Stimulated activated CD4-positive, alpha-beta T cell treated with anti-CD3 and anti-CD28 coated beads, Interleukin-12 subunit alpha, Interleukin-12 subunit beta, amount 100 ng/mL, for 4 hours (primary cell): ENCODE measurements at places on chromosomes 11 and 22.

DNA sequence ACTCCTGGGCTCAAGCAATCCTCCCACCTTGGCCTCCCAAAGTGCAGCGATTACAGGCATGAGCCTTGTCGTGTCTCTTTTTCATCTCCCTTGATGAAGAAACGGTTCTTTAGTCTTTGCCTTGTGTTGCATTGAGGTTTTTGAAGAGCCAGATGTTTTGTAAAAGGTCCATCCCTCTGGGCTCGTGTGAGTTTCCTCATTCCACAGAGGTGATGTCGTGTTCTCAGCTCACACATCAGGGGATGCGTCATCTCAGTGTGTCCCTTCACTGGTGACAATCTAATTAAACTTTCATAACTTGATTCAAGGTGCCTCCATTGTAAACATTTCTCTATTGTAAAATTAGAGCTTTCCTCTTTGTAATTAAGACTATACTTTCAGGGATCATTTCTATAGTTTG is 29.7 kb upstream of the TEF start:
- DNase-seq: no peak

- peak; percentile 78 for DNase-seq
Measured at GRCh38 chr22:45240810-45241631, at the start of gene KIAA0930. KIAA0930 (minus strand) TSS chr22:45240894; CDS start chr22:45240703, 191 bp downstream.

GRCh38 chr11:76783896-76784813 is 999 bp downstream of the TSKU start:
- DNase-seq: no peak

GRCh38 chr22:41772645-41773044 is 27.8 kb upstream of the CCDC134 start:
- no peak for DNase-seq

DNA sequence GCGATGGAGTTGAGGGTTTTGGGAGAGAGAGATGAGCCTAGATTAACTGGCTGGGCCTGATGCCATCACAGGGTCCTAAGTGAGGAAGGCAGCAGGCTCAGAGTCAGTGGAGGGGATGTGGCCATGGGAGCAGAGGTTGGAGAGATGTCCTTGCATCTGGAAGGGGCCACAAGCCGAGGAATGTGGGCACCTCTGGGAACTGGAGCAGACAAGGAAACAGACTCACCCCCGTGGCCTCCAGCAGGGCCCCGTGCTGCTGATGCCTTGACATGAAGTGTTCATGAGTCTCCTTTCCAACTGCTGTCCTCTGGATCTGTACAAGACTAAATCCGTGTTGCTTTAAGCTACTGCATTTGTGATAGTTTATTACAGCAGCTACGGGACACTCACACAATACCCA is 49.2 kb downstream of the SHISAL1 start:
- DNase-seq: no peak

DNA sequence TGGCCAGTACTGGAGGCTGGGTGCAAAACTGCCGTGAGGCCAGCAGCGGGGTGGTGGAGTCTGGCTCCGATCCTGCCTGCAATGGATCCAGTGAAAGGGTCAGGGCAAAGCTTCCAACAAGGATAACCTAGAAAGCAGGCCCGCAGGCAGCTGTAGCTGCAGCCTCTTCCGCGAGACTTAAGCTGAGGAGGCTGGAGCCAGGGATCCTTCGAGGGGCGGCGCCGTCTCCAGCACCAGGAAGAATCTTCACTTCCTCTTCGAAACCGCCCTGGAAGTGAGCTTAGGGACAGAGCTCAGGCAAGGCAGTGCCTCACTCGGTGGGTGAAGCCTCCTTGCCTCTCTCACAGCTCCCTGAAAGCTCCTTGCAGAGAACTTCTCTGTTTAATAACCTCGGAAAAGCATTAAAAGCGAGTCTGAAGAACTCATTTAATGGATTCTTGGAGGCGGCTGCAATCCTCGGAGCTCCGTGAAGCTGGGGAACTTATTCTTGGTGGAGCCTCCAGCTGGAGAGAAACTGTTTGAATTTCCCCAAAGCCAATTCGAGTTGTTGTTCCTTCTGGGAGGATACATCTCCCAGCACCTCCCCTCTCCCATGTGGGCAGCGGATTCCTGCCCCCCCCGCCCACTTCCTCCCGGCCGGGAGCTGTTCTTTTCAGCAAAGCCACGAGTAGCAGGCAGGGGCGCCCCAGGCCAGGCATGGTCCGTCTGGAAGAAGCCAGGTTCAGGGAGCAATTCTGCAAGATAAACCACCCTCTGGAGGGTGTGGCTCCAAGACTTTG is 169.9 kb downstream of the CTTN start:
- no peak for DNase-seq

DNA sequence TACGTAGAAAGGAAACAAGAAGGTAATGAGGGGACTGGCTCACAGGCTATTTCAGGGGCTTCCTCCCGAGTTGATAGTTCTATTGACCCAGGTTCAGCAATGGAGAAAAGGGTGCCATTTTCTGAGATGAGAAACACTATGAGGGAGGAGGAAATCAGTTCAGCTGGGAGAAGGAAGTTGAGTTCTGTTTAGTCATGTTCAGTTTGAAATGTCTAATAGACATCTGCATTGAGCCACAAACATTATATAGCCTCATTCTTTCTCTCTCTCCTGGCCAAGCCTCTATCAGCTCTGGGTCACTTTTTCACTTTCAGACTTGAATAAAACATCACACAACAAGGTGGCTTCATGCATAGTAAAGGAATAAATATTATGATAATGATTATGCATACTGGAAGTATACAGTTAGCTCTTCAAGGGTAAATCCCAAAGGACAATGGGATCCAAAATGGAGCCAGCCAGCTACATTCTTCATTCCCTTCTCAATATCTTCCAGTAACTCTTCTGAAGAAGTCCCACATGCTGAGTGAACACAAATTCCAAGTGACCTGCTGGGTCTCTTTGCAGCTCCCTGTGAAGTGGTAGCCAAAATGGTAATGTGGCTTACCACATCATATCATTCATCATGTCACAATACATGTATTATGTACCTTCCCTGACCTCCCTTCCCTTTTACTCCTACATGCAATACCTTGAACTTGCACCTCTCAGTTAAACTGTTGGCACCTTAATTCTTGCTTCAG is 80.9 kb upstream of the CD44 start:
- DNase-seq: no peak

DNA sequence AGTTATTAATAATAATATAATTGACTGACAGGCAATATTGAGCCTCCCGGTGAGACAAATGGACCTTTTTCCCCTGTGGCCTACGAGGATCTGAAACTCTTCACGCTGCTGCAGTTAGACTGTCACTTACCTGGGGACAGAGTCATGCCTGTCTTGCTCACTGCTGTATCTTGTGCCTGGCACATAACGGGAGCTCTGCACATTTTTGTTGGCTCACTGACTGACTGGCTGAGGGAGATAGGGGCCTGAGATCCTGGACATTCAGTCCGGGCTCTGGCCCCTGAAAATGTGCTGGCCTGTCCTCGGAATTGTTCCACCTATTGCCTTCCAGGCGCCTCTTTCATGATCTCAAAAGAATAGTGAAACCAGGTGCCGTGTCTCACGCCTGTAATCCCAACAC is 743 bp upstream of the CD3D start:
- DNase-seq: no peak

DNA sequence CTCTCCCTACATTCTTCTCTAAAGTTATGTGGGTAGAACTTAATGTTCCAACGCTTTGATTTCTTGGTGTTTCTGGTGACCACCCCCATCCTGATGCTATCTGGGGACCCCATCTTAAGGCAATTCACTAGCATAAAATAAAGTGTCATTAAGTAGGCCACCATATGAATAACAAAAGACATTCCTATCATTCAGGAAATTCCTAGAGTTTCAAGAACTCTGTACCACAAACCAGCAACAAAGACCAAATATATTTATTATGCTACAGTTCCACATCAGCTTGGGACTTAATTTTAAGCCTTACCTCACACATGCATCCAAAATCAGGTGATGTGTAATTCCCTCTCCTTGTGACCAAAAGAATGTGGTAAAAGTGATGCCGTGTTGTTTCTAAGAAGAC is 254.6 kb upstream of the LRRC4C start:
- DNase-seq: no peak

GRCh38 chr11:111472228-111472627 is 40.0 kb downstream of the BTG4 start:
- DNase-seq: no peak

- no peak for DNase-seq
Measured at GRCh38 chr11:93517041-93517440, 26.1 kb downstream of the SMCO4 start.

GRCh38 chr11:129995163-129995562 is 7.5 kb downstream of the PRDM10 start:
- no peak for DNase-seq

GRCh38 chr22:31637447-31637890 is 24.5 kb downstream of the PISD start:
- DNase-seq: no peak

GRCh38 chr22:39567135-39567946 is 3.2 kb upstream of the CACNA1I start:
- peak; percentile 28 for DNase-seq

GRCh38 chr22:28810821-28811491 is 10.6 kb upstream of the XBP1 start:
- DNase-seq: no peak

- DNase-seq: no peak
Measured at GRCh38 chr22:31449506-31449905, 40.1 kb downstream of the EIF4ENIF1 start.

- no peak for DNase-seq
Measured at GRCh38 chr11:122598971-122599370, 56.6 kb upstream of the UBASH3B start.

GRCh38 chr11:133692126-133692934 is 153.0 kb downstream of the SPATA19 start:
- DNase-seq: no peak

GRCh38 chr11:86069408-86070101 is 671 bp upstream of the PICALM start:
- DNase-seq: no peak

- DNase-seq: no peak
Measured at GRCh38 chr11:86818462-86819192, 18.3 kb downstream of the PRSS23 start.

GRCh38 chr11:57380975-57381374 is at the start of gene PRG3:
PRG3 (minus strand) TSS chr11:57381150; CDS start chr11:57380708, 442 bp downstream.
- no peak for DNase-seq

DNA sequence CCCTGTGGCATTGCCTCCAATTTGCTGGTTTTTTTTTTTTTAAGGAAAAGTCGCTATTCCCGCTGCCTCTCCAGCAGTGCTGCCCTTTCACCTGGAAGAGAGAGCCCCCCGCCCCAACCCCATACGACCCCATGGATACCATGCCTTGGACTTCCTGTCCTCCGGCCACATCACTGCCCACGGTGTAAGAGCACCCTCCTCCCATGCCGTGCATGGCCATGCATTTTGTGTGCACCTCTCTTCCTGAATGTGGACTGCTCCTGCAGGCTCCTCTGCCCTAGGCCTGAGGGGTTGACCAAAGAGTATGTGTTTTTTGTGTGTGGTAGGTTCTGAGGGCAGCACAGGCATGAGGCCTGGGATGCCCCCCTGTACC is 65.6 kb upstream of the SPON1 start:
- no peak for DNase-seq

GRCh38 chr11:831118-831864 is 1.5 kb upstream of the CD151 start:
- DNase-seq: no peak

DNA sequence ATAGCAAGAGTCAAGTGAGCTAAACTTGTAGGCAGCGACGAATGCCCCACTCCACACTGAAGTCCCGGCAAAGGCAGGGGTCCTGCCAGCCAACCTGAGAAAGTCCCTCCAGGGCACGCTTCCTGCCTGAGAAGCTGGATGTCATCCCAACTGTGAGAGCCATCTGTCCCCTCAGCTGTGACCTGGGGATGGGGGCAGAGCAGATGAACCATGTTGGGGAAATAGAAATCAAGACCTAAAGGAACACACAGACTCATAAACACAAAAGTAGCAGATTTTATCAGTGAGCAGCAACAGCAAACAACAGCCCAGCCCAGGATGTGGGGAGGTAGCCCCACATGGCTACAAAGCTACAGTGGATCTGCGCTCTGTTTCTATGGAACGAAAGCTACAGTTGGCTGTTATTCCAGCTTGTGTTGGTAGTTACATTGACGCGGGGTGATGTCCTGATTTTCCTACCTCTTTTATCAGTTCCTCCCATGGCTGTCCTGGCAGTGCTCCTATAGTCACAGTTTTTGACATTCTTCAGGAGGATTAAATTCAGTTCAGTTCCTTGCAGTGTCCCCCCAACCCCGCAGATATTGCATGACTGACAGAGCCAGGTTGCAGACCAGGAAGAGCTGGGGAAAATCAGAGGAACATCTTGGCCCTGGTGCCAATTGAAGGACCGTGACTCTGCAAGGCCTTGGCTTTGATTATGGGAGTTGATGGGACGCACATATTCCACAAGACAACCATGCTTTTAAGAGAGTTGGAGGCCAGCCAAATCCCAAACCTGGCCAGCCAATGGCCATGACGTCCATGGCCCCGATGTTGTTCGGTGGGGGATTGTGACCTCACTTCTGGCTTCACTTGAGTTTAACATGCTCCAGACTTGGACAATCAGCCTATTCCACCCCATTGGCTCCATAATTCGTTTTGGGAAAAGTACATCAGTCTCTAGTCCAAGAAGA is 14.6 kb downstream of the MRGPRD start:
- no peak for DNase-seq

- DNase-seq: no peak
Measured at GRCh38 chr11:134370526-134371435, 39.0 kb downstream of the GLB1L2 start.

GRCh38 chr11:15885854-15886253 is 470.5 kb downstream of the SOX6 start:
- DNase-seq: no peak

- no peak for DNase-seq
Measured at GRCh38 chr11:112805658-112806057, 155.6 kb upstream of the NCAM1 start.

- DNase-seq: no peak
Measured at GRCh38 chr11:12099132-12099873, 11.1 kb upstream of the MICAL2 start.

- no peak for DNase-seq
Measured at GRCh38 chr11:17021511-17021910, 7.3 kb upstream of the PLEKHA7 start.

DNA sequence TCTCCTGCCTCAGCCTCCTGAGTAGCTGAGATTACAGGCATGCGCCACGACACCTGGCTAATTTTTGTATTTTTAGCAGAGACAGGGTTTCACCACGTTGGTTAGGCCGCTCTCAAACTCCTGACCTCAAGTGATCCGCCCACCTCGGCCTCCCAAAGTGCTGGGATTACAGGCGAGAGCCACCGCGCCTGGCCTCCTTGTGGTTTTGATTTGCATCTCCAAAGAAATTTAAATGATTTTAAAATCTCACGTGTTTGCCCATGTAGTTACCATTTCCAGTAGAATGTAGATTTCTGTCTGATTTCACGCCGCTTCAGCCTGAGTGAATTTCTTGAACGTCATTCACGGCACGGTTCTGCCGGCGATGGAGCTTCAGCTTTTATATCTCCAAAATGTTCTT is 55.8 kb downstream of the IGF2 start:
- no peak for DNase-seq
